ENCODE measurements at places on chromosomes 11 and 22.
A peak's percentile ranks its signal among the peaks of the same experiment; 100 is the strongest.

DNA sequence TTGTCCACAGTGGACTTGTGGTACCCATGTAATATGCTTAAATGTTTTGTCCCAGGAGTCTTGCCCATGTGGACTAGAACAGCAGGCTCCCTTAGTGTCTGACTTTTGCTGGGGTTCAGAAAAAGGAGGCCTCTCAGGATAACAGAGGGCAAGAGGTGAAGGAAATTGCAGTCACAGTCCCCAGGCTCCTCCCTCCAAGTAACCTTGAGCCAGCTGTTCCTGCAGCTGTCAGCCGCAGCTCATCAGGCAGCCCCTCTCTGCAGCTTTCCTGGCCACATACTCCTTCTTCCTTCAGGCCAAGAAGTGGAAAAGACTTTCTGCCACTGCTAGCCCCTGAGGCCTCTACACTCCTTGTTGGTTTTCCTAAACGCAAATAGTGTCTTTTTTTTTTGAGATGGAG is 6.3 kb upstream of the MYO18B start:
- no peak for DNase-seq

DNA sequence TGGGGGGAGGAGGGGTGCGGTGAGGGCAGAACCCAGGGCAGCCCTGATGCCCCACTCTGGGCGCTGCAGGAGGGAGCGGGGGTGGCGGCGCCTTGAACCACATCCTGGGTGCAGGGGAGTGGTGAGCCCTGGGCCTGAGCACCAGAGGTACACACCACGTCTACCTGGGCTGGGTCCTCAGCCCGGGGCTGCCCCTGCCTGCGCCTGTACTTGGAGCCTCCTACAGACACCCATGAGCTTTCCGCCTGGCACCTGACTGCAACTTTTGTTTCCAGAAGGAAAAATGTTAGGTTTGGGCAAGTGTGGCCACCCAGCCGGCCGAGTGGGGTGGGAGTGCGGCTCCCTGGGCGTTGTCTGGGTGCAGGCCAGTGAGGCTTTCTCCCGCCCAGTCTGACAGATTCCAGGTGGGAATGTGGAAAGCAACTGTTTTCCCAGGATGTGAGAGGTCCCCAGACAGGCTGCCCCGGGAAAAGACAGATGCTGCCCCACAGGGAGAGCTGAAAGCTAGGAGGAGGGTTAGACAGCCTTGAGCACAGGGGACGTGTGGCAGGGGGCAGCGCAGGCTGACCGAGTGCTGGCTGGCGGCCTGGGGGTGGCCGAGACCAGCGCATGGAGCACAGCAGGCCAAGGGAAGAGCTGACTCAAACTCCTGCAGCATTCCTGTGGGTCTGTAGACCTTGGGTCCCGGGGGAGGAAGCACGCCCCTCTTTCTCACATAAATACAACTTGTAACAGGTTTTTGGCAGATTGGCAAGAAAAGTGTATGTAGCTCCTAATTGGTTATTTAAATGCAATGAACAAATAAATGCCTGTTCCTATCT is 44.1 kb downstream of the GNB1L start:
- DNase-seq = peak; percentile 32

GRCh38 chr11:17407575-17407974 is 19.1 kb upstream of the KCNJ11 start:
- no peak for DNase-seq

GRCh38 chr22:17083811-17084441 is 874 bp upstream of the IL17RA start:
- DNase-seq = no peak

DNA sequence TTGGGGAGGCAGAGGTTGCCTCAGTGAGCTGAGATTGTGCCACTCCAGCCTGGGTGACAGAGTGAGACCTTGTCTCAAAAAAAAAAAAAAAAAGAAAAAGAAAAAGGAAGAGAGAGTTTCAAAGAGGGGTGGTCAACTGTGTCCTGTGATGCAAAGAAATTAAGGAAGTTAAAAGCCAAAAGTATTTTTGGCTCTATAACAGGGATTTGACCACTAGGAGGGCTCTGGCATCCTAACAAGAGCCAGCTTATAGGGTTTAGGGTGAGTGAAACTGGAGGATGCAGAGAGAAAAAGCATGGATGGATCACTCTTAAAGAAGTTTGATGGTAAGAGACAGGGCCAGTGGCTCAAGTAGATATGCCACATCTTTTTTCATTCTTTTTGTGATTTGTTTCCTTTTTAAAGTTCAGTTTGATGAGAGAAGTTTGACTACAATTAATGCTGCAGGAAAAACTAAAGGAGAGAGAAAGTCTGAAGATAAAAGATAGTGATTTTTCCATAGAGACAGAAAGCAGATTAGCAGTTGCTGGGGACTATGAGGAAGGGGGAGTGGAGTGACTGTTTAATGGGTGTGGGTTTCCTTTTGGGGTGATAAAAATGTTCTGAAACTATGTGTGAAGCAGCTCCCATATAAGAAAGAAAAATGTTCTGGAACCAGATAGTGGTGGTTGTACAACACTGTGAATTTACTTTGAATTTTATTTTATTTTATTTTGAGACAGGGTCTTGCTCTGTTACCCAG is 11.1 kb upstream of the MICAL2 start:
- no peak for DNase-seq

DNA sequence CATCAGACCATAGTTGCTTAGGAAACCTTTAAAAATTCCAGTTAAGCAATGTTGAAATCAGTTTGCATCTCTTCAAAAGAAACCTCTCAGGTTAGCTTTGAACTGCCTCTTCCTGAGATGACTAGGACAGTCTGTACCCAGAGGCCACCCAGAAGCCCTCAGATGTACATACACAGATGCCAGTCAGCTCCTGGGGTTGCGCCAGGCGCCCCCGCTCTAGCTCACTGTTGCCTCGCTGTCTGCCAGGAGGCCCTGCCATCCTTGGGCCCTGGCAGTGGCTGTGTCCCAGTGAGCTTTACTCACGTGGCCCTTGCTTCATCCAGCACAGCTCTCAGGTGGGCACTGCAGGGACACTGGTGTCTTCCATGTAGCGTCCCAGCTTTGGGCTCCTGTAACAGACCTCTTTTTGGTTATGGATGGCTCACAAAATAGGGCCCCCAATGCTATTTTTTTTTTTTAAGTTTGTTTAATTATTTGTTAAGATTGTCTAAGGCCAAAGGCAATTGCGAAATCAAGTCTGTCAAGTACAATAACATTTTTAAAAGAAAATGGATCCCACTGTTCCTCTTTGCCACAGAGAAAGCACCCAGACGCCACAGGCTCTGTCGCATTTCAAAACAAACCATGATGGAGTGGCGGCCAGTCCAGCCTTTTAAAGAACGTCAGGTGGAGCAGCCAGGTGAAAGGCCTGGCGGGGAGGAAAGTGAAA is 73.4 kb downstream of the NCAPD3 start:
- DNase-seq = no peak

DNA sequence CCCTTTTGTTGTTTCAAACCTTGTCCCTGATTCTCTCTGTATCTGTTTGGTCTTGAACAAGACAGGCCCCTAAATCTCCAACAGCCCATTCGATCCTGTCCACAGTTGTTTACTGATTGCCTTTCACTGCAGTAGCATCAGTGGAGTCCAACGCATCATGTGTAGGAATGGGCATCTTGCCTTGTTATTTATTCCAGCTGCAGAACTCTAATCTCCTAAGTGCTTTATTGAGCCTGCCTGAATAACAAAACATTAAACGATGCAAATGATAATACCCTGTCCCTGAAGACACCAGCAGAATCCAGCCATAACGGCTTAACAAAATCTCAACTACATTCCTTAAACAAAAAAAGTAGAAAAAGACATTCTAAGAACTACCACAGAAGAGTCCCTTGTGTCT is 50.1 kb downstream of the SLC35F2 start:
- peak; percentile 48 for DNase-seq

DNA sequence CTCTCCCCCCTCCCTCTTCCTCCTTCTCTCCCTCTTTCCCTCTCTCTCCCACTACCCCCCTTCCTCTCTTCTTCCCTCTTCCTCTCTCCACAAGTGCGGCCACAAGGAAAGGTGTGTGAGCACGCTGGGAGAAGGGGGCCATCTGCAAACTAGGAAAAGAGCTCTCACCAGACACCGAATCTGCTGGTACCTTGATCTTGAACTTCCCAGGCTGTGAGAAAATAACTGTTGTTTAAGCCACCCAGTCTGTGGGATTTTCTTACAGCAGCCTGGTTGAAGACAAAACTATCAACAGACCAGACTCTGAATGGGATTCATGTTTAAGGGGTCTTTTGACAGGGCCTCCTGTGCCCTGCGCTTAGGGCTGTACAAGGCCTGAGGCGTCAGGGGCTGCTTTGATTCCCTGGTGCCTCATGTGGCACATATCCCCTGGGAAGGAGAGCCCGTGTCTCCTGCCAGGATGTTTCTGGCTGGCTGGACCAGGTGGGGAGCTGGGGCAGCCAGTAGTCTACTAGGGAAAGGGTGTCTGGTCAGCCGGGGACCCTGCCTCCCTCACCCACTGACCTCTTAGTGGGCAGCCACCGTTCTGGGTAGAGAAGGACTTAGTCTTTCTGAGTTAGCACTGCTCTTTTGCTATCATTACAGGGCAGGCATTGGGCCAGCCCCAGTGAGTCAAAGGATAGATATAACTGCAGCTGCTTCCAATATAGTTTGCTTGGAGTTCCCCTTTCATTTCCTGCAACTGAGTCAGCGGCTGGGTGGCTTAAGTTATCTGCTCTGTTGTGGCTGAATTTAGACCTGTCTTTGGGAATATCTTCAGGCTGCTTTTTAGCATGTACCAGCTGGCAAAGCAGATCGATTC is 6.2 kb downstream of the PANX1 start:
- DNase-seq = peak; percentile 39

DNA sequence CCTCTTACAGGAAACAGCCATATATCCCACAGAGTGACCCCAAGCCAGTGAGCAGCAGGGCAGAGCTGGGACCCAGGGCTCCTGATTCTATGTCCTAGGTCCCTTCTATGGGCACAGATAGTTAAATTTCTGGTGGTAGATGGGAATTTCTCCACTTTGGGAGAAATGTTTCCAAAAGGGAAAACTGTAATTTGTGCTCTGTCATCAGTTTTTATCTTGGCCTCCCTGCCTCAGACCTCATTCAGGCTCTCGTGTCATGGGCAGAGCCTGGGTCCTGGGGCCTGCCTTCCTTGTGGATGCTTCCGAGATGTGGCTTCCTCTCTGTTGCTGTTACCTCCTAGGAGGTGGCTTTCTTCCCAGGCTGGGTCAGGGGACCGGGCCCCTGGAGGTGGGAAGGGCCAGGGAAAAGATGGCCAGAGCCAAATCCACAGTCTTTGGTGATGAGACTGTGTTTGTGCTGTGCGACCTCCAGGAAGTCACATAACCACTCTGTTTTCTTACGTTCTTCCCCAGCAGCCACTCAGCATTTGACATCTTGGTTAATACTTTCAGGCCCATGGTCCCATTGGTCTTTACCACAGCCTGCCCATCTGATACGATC is 8.6 kb downstream of the LRRC32 start:
- no peak for DNase-seq

DNA sequence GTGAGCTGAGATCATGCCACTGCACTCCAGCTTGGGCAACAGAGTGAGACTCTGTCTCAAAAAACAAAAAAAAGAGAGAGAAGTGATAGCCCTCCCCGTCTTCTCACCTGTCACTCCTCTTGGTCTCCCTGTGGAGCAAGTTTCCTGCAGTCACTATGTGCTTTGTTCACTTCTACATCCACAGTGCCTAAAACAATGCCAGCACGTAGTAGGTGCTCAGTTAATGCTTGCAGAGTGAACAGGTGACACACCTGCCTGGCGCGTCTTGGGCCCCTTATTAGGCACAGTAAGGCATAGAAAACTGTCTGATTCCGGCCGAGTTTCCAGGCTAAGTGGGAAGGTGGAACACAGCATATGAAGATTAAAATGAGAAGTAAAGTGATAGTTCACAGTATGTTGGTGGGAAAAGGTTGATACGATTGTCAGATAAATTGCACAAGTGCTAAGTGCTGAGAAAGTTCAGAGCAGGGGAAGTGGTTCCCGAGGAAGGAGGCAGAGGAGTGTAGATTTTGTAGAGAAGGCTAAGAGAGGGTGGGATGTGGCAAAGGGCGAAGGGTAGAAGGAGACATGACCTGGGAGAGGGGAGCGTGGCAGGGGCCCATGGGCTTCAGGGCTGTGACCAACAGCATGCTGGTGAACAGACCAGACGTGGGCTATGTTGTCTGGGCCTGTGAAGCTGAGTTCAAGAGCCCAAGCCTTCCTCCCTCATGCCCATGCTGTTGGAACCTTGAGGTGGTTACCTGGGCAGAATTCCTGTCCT is 41.9 kb downstream of the BCR start:
- DNase-seq = no peak

DNA sequence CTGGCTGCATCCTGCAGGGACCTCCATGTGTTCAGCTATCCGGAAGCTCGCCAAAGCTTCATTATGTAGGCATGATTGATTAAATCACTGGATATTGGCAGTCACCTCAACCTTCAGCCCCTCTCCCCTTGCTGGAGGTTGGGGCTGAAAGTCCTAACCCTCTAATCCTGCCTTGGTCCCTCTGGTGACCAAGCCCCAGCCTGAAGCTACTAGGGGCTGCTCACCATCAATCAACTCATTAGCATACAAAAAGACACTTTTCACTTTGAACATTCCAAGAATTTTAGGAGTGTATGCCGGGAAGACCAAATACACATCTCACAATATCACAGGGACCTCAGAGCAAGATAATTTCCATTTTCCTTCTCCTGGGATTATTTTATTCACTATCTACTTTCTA is 38.8 kb upstream of the TPBGL start:
- DNase-seq = no peak

GRCh38 chr11:69233744-69234570 is 60.0 kb upstream of the MYEOV start:
- no peak for DNase-seq

- DNase-seq = no peak
Measured at GRCh38 chr11:76151556-76152085, 54.7 kb downstream of the WNT11 start.

GRCh38 chr11:11163669-11164333 is 189.2 kb downstream of the CSNK2A3 start:
- no peak for DNase-seq

DNA sequence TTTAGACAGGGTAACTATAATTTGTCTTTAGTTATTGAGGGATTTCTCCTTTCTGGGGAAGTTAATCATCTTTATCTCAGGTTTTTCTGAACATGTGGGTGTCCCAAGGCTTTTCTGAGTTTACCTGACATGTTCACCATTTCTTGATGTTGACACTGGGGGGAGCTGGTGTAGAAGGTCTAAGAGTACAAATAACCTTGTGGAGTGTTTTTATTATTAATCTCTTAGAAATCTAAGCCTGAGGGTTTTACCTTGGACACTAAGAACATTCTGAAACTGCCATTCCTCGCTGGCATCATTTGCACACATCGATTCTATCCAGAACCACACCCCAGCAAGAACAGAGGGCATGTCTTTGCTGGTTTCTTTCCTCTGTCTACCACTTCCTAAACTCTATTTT is 15.6 kb upstream of the C11orf91 start:
- DNase-seq = peak; percentile 37

GRCh38 chr11:31254415-31254814 is 115.1 kb downstream of the DCDC1 start:
- no peak for DNase-seq
